ENCODE measurements at places on chromosomes 5 and 9.

- DNase-seq: no peak
These were observed 47.2 kb downstream of the AOPEP start for GRCh38 chr9:94773655-94774054.

- DNase-seq: no peak
These were observed 150.0 kb upstream of the VCAN start for GRCh38 chr5:83321483-83322055.

- DNase-seq: no peak
These were observed 10.0 kb upstream of the C5 start for GRCh38 chr9:121059998-121060636.

DNA sequence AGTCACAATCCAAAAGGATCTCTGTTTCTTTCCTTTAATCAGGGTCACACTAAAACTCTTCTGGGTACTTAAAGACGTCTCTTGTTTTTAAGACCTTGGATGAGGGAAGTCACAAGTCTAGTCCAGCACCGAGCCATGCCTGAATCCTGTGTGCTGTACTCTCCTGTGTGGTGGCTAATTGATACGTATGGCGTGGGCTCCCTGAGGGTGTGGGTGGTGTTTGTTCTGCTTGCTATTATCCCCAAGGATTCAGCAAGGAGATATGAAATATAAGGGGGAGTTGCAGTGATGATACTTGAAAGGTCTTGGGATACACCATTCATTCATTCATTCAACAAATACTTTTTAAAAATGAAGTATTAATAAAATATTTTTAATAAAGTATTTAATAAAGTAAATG, 128.3 kb downstream of the ARHGEF28 start:
- DNase-seq: no peak

GRCh38 chr5:55232271-55232984, 980 bp downstream of the CCNO start:
- DNase-seq: no peak

DNA sequence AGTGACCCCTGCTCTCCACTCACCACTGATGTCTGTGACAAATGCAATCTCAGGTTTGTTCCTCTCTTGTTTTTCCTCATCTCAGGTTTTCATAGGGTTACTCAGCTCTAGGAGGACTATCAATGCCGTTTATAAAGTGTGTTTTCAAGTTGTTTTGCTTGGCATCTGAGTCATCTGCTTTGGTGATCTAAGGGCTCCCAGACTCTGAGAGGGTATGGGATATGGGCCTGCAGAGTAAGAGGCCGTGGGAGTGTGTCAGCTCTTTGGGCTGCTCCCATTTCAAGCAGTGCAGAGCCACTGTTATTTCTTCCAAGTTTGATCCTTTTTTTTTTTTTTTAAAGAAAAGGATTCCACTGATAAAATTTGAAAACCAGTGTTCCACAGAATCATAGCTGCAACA, 46.3 kb downstream of the NNT start:
- no peak for DNase-seq

GRCh38 chr5:179154991-179155955, 95.1 kb downstream of the ZNF354C start:
- DNase-seq: no peak

GRCh38 chr9:95910770-95911340, 35.4 kb downstream of the ERCC6L2 start:
- no peak for DNase-seq

DNA sequence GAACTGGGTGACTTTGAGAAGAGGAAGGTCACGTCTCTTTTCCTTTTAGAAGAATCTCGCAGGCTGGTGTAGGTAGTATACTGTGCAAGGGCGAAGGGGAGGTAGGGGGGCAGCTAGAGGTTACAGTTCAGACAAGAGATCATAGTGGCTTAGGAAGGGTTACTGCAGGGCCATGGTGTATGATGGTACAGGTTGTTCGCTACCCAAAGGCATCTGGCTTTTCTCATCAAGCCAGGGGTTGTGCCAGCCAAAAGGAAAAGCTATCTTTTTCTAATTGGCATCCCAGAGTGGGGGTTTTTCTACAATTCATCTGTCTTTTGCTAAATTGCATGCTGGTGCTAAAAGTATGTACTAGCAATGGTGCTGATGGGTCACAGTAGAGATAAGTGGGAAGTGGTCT, 22.8 kb downstream of the MAMDC2 start:
- DNase-seq: no peak

DNA sequence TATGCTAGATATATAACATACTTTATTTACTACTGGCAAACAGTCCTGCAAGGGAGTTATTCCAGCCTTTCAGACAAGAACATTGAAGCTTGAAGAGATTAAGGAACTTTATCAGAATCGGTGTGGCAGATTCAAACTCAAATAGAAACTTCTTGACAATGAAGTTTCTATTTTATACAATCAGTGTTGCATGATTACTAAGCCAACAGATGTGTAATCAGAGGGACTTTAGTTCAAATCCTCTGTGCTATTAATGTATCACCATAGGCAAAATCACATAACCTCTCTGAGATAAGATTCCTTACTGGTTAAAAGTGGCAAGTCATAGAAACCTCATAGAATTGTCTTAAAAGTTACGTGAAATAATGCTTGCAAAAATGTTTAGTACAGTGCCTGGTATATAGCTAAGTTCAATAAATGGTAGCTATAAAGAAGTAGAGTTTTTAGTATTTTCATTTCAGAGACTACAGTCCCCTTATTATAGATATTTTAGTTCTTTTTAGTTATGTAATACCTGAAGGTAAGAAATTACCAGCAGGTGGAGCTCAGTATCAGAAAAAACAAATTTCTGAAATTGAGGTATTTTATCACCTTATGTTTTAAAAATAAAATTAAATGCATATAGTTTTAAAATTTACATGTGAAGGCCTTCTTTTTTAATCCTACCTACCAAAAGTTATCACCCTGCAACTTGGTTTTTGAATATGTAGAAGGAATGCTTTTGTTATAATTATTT, 172.1 kb downstream of the FER start:
- no peak for DNase-seq

DNA sequence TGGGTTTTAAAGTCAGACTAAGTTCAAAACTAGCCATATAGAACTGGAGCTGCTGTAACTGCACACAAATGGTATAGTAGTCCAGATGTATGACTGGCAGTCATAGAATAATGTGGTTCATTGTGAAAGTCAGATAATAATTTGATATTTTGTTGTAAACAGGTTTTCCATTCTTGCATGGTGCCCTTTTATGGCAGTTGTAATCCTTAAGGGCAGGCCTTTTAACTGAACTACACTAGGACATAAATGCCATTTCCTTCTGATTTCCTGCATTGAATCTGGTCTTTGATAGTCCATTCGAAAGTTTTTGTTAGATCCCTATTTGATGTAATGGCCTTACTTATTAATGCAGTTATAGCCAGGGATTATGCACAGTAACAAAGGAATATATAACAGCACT, 632.6 kb downstream of the PDE4D start:
- DNase-seq: no peak

DNA sequence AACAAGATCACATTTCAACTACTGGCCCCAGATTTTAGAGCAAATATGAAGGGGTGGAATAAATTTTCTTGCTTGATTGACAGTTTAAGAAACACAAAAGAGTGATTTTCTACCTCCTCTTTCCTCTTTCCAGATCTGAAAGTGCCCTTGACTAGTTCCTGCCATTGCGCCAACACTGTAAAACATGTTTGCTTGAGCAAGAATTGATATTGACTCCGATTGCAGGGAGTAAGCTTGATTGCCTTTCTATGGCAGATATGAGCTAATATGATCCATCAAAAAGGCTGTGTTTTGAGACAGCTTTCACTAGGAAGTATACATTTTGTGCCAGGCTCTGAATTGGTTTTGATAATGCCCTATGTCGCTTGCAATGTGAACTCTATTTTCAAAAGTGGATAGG, 508.8 kb downstream of the SEMA5A start:
- no peak for DNase-seq

- DNase-seq: no peak
These were observed 56.1 kb downstream of the ANKRD55 start for GRCh38 chr5:56176871-56177533.

- DNase-seq: no peak
These were observed 12.5 kb upstream of the PARP8 start for GRCh38 chr5:50653946-50654345.

DNA sequence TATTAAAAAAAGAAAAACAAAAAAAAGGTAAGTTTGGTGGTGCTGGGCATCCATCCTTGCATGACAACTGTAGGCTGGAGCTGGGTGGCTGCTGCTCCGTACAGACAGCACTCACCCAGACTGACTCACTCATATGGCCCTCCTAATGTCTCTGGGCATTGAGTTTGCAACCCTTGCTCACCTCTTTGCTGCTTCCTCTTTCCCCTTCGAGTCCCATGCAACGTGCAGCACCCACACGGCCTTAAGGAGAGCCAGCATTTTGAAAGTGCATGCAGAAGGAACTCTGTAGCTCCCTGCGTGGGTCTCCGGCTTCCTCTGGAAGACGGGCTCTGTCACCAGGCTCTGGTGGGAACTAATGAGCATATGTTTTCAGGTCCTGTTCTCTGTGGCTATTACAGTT, 60.5 kb upstream of the ENTREP1 start:
- DNase-seq: no peak

DNA sequence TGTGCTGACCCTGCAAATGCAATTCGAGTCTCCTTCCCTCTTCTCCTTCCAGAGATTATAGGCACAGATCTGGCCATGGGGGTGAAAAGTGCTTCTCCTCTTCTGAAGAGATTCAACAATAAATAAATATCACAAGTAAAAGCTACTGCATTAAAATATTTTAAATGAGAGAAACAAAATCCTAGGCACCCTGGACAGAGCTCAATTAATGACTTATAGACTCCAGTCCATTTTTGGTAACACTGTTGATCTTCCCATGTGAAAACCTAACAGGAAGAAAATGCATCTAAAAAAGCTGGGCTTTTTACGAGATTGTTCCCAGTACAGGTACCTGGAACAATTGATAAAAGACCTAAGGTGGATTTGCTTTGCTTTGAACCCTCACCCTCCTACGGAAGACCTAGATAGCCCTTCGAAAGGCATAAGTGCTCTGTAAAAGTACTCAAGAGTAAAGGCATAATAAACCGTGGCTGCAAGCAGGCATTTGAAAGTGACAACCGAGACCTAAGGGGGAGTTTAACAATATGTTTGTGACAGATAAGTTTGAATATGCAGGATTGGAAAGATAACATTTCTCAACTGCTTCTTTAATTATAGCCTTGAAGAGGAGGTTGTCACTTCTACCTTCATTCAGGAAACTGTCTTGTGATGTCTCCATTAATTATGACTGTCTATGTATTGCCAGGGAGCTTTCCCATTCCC, 29.4 kb upstream of the MED10 start:
- DNase-seq: no peak

GRCh38 chr9:78026416-78026815, 5.2 kb downstream of the GNAQ start:
- DNase-seq: no peak

- no peak for DNase-seq
These were observed 6.9 kb downstream of the SOHLH1 start for GRCh38 chr9:135692410-135692809.

GRCh38 chr9:83339435-83339834, 198.8 kb downstream of the FRMD3 start:
- no peak for DNase-seq

- DNase-seq: no peak
These were observed 33.0 kb downstream of the NR3C1 start for GRCh38 chr5:143370440-143370839.

DNA sequence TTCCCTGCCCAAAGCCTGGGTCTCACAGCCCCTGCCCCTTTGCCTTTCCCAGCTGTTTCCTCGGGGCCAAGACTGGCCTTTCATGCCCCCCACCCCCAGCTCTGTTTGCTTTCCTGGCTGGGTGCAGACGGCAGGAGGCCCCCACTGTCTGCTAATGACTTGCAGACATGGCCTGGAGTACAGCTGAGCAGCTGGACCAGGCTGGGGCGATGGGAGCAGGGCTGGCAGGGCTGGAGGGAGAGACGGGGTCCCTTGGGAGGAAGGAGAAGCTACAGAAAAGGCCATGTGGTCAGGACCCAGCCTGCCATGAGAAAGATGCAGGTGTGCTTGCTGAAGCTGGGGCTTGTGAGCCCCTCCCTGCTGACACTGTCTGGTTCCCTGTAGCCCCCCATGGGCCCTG, 28.3 kb upstream of the GFPT2 start:
- DNase-seq: no peak

GRCh38 chr9:444528-444927, 229.9 kb downstream of the DOCK8 start:
- DNase-seq: no peak

DNA sequence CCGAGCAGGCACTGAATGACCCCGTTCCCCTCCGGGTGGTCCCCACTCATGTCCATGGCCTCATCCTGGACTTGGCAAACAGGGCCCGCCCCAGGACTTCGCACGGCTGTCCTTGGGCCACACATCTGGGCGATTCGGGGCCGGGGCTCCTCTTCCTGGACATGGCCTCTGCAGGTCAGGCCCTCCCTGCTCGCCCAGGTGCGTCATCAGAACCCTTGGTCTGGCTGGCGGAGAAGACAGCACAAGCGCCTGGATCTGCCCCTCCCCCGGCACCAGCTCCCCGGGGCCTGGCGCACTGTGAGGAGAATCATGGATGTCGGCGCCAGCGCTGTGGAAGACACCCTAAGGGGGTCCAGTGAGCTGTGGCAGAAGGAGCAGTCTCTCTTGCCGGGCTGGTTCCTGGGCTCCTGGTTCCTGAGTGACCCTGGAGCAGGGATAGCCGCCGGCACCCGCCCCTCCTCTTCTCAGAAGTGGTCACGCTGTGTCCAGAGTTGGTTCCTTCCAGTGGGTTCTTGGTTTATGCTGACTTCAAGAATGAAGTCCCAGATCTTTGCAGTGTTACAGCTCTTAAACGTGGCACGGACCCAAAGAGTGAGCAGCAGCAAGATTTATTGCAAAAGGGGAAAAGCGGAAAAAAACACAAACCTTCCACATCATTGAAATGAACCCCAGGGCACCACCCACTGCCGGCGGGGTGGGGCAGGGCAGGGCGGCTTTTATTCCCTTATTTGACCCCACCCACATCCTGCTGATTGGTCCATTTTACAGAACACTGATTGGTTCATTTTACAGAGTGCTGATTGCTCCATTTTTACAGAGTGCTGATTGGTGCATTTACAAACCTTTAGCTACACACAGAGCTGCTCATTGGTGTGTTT, 25.9 kb upstream of the SLC12A7 start:
- no peak for DNase-seq

DNA sequence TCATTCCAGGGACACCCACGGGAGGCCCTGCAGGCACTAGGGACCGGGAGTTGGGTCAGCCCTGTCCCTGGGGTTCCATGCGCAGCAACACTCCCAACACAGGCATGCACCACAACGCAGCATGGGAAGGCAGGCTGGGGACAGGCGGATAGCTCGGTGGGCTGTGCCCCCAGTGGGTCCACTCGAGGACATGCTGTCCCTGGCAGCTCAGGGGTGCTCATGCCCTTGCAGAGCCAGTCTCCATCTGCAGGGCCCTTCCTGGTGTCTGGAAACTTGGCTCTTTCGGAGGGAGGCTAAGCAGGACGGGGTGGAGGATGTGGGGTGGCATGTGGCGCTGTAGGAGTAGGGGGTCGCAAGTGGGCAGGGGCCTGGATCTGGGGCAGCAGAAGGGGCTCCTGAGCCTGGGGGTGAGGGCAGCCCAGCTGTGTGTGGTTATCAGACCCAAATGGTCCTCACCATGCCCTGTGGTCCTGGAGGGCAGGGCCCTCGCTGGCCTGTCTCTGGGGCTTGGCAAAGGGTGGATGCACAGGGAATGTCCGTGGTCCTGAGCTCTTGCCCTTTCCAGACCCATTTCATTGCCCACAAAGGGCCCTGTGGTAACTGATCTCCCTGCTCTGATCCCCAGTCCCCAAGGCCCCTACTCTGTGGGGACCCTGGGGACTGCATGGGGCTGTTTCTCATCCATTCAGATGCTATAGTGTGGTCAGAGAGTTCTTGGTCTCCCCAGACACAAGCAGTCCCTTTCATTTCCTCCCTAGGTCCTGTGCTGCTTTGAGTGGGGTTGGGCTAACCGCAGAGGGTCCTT, 90.3 kb upstream of the PHYKPL start:
- no peak for DNase-seq

All from activated CD4-positive, CD25-positive, alpha-beta regulatory T cell (primary cell).